ENCODE measurements at places on chromosomes 13 and 19.

GRCh38 chr13:107447591-107447990 is 767.7 kb downstream of the LIG4 start:
- no peak for DNase-seq

GRCh38 chr13:61727767-61728166 is 312.1 kb upstream of the PCDH20 start:
- DNase-seq = no peak

GRCh38 chr13:73656863-73657262 is 477.3 kb downstream of the KLF12 start:
- no peak for DNase-seq

GRCh38 chr19:29329460-29330134 is 116.6 kb upstream of the UQCRFS1 start:
- peak; percentile 2 for DNase-seq

DNA sequence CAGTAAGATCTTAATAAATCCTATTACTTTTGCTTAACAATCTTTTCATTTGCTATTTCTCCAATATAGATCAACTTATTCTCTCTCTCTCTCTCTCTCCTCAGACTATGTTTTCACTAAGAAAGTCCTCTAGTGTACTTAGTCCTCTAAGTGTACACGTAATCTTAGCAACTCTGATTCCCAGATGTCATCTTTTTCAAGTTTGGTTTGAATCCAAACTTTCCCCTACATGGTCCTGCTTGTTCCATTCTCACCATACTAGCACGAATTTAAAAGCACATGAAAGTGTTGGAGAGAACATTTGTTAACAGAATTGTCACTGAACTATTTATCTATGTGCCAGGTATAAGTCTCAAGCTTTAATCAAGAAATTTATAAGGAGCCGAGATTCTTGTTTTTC is 202.9 kb downstream of the SPRY2 start:
- no peak for DNase-seq

DNA sequence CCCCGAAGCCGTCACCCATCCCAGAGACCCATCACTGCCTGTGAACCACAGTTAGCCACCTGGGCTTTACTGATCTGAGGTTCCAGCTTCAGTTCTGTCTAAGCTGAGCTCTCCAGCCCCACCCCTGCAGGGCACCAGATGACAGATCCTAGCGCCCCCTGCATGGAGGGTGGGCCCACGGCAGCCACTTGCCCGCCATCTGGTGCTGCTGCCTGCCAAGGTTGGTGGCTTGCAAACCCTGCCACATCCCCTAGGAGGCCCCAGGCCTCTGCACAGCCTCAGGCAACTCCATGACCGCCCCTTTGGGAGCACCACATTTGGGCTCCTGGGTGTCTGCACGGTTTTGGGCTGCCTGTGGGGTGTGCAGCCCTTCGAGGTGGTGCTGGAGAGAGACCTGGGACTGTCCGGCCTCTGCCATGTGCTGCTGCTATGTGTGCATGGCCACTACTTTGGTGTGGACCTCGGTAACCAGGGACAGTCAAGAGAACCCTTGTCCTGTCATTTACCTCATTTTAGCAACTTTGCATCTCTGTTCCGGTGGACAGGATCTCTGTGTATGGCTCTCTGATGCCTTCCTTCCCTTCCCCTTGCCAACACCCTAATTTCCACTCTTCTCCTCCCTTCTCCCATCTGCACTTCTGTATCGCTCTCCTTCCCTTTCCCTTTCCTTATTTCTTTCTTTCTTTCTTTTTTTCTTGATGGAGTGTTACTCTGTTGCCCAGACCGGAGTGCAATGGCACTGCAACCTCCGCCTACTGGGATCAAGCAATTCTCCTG is 17.4 kb upstream of the SDHAF1 start:
- DNase-seq = peak; percentile 53

GRCh38 chr13:41490371-41491015 is 33.1 kb downstream of the RGCC start:
- no peak for DNase-seq

DNA sequence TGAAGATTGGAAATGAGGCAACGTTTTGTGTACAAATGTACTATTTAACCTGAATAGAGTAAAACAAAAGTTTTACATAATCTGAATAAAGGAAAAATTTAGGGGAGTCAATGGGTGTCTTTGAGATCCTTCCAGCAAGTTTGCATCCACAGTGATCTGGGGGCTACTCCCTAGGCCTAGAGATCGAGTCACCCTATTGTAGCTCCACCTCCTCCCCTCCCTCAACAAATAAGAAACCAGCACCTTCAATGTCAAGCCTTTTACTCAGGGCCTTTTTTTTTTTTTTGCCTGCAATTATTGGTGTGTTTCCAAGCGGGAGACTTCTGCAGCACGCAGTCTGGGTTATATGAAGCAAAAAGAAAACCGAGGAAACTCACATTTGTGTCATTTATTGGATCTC is 16.3 kb upstream of the RAP2A start:
- no peak for DNase-seq

- no peak for DNase-seq
Observed at GRCh38 chr19:47742634-47743033, 2.7 kb upstream of the NOP53 start.

GRCh38 chr13:28716511-28716910 is 2.3 kb downstream of the SLC46A3 start:
- DNase-seq = no peak

- DNase-seq = no peak
Observed at GRCh38 chr13:97905517-97905916, 48.0 kb upstream of the IPO5 start.

DNA sequence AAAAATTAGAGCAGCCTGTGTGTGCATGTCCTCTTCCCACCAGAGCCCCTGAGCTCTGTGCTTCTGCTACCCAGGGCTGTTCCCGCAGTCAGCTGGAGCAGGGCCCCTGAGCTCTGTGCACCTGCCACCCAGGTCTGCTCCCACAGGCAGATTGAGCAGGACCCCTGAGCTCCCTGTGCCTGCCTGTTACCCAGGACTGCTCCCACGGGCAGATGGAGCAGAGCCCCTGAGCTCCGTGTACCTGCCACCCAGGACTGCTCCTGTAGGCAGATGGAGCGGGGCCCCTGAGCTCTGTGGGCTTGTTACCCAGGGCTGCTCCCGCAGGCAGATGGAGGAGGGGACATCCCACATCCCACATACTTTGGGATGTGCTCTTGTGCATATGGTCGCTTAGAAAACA is 186.8 kb upstream of the SOX1 start:
- no peak for DNase-seq

- no peak for DNase-seq
Observed at GRCh38 chr13:94703721-94704314, 8.5 kb downstream of the SOX21 start.

- DNase-seq = no peak
Observed at GRCh38 chr19:12708641-12709040, 12.2 kb upstream of the FBXW9 start.

GRCh38 chr13:98650396-98651107 is 73.6 kb upstream of the STK24 start:
- peak; percentile 13 for DNase-seq

DNA sequence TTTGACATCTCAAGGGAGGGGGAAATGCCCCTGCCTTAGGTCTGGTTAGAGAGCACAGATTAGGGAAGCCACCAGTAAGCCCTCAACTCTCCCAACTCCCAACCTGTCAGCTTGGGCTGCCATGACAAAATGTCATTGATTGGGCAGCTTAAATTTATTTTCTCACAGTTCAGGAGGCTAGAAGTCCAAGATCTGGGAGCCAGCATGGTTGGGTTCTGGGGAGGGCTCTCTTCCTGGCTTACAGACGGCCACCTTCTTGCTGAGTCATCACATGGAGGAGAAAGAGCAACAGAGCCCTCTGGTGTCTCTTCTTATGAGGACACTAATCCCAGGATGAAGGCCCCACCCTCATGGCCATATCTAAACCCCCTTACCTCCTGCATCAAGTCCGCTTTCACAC is 24.2 kb downstream of the C19orf12 start:
- DNase-seq = peak; percentile 46

DNA sequence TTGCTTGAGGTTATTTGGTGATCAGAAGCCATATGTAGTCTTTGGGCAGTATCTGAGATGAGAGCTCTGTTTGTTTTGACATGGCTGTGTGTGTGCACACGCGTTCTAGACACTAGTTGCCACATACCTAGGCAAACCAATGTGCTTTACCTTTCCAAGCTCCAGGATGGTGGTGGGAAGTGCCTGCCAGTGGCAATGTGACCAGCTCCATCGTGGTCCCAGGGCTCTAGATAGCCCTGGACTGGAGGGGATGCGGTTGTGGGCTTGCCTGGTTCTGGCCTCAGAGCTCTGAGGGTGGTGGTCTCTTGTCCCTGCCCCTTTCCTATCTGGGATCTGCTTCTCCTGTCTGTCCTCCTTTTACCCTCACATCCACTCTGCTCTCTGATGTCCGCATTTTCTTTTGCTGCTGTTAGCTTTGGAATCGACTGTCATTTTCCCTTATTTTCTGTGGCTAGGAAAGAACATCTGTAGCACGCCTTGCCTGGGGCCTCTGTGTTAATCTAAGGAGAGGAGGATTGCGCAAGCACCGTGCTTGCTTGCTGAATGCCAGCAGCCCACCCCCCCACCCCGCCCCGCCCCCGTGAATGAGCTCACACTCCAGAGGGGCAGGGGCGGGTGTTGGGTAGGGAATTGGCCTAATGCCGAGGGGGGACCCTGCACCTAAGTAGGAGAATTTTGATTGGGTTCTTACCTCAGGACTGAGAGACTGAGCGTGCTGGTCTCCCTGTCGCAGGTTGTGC is 89.5 kb downstream of the ARHGEF7 start:
- DNase-seq = no peak

- DNase-seq = no peak
Observed at GRCh38 chr13:45786293-45786920, 65.1 kb downstream of the SIAH3 start.

- no peak for DNase-seq
Observed at GRCh38 chr13:114067381-114067885, 65.0 kb downstream of the RASA3 start.

DNA sequence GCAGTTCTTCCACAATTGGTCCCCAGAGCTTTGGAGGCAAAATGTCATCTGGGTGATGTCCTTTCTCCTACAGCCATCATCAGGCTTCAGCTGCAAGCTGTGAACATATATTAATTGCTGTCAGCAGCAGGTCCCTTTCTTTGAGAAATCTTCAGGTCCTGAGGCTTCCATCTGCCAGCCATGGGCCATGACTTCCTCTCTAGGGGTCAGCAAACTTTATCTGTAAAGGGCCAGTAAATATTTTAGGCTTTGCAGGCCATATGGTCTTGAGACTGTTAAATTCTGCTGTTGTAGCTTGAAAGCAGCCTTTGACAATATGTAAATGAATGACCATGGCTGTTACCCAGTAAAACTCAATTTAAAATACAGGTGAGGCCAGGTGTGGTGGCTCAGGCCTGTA is 27.1 kb downstream of the SERP2 start:
- no peak for DNase-seq

- DNase-seq = no peak
Observed at GRCh38 chr19:29098863-29099481, 114.0 kb downstream of the UQCRFS1 start.

GRCh38 chr13:77048681-77049080 is 21.7 kb upstream of the FBXL3 start:
- DNase-seq = no peak

GRCh38 chr19:48798937-48799336 is 11.9 kb downstream of the BCAT2 start:
- no peak for DNase-seq

- no peak for DNase-seq
Observed at GRCh38 chr13:70874636-70875035, 766.4 kb upstream of the KLHL1 start.

GRCh38 chr13:20332361-20333096 is 100.4 kb upstream of the GJB6 start:
- DNase-seq = no peak

DNA sequence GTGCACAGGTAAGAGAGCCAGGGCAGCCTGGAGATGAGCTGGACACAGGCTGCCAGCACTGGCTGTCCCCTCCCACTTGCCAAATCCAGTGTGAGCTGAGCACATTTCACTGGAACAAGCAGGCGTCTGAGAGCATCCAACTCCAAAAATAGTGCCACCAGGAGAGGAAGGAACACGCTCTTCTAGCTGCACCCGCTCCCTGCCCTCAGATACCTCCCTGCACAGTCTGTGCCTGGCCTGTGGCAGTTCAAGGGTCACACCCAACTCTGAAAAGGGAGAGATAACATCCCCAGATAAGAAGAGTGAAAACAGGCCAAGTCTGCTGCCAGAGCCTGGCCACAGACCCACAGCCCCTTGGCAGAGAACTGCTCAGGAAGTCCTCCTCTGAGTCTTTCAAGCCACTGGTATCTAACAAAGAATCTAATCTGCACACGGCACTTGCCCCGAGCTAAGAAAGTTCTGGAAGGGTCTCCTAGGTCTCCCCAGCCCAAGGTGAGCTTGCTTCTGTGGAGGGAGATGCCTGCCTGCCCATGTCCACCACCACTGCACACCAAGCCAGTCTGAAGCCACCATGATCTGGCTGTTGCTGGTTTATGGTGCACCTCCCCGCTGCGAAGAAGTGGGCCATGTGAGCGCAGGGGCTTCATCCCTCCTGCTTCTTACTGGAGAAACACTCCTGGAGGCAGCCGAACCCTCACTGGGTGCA is 14.7 kb downstream of the ELL start:
- DNase-seq = no peak

GRCh38 chr13:34884366-34884765 is 57.7 kb upstream of the NBEA start:
- no peak for DNase-seq

DNA sequence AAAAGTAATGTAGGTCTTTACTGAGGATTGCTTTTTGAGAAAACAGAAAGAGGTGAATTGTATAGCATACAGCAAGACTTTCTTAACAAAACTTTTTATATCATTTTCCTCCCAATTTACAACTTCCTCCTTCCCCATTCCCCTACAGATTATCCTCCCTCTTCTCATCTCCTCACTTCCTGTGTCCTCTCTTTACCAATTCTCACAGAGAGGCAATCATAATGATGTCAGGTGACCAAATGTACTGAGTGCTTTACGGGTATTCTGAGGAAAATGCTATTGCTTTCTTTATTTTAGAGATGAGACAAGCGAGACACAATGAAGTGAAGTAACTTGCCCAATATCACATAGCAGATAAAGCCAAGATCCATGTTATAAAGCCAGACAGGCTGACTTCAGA is 1.7 kb upstream of the MTMR6 start:
- peak; percentile 13 for DNase-seq

DNA sequence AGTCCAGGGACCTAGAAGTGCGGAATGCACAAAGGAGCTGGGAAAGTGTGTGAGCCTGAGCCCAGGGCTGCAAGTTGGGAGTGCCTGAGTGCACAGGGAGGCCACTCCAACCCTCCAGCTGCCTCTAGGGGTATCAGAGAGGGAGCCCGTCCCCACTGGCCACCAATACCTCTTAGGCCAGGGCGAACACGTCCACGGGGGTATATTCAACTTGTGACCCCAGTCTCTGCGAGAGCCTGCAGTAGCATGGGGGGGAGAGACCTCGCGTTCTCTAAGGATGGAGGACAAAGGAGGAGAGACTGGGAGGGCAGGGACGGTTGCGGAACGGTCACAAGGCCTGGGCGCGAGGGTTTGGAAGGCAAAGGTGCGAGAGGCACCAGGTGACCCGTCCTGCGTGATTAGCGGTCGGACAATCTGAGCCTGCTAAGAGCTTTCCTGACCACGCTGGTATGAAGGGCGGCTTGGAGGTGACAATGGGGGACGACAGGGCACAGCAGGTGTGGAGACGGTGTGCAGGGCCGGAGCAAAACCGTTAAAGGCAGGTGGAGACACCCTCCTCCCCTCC is 676 bp downstream of the CD320 start:
- DNase-seq = peak; percentile 78

All from DMS53 (cell line).